Vagina (tissue), 2 donors: ENCODE measurements at places on chromosomes 12 and 14. TPM values are rescaled to one million over a fixed set of nuclear protein-coding genes. Genes with fewer than 3 reads are reported as not detected.

GRCh38 chr14:72478471-72478893 is 415.4 kb downstream of the DPF3 start:
- no peak for DNase-seq

ARHGEF25 gene
- 28.7 TPM for total RNA-seq

GRCh38 chr12:94674835-94675234 is 24.5 kb upstream of the TMCC3 start:
- no peak for DNase-seq

DNA sequence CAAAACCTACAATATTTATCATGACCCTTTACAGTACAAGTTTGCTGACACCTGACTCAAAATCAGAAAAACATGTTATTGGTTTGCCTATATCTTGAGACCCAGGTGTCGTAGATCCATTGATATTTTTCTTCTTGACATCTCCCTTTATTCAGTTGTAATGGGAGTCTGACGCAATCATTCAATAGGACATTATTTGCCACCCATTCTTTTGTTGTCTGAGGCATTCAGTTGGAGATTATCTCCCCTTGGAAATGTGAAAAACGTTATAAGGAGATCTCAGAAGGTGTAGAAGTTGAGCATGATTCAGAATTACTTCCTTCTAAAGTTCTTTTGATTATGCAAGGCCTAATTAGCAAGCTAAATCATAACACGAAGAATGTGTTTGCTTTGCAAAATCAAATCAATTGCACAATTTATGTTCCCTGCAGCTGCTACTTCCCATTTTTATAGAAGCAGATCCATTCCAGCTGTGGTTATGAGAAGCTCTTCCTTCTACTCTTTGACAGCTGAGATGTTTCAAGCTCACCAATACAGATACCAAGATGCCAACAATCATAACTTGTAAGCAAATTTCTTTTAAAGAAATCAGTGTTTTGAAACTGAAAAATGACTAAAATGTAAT is 228.2 kb upstream of the SYT1 start:
- no peak for DNase-seq

DNA sequence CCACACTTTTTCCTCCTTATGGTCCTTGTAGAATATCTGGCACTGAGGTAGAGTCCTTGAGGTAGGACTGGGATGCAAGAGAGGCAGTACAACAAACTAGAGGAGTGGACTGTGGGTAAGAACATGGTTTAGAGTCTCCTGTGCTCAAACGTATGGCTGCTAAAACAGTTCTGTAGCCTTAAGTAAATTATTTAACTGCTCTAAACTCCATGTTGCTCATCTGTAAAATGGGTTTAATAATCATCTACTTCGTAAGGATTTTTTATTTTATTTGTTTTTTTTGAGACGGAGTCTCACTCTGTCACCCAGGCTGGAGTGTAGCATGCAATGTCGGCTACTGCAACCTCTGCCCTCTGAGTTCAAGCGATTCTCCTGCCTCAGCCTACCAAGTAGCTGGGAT is 3.6 kb upstream of the COPZ1 start:
- no peak for DNase-seq

- no peak for DNase-seq
Measured at GRCh38 chr12:26389343-26389742, 194.0 kb downstream of the SSPN start.

E2F7 gene
- 2.2 TPM for total RNA-seq

DNA sequence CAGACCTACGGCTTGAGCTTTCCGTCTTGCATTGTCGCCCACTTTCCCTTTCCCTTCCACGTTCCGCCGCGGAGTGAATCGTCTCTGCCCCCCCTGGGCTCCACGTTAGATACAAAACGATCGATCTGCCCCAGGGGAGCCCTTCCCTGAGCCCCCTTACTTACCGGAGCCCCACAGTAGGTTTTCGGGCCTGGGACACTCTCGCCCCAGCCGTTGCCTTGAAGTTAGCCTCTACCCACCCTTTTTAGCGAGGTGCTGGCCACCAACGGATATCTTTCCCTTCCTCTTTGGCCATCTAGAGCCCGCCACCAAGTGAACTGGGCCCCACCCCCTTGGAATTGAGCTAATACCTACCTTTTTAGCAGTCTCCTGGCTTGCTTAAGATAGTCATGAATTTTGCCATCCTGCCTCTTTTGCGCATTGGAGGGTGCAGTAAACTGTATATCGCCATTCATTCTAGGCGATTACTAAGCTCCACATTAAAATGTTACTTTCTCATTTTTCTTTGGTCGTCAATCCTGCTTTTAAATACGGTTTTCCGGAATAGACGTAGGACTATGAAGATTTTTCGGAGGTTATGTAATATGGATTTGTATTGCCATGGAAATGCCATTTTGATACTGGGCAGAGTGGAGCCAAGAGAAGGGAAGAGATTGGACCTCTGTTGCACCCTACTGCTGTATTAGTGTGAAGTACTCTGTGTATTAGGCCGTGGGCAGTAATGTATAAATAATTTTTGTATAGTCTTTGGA is 764 bp downstream of the RBM25 start:
- no peak for DNase-seq
